Pons (tissue), 1 donor: ENCODE measurements at places on chromosomes 13 and 19.

DNA sequence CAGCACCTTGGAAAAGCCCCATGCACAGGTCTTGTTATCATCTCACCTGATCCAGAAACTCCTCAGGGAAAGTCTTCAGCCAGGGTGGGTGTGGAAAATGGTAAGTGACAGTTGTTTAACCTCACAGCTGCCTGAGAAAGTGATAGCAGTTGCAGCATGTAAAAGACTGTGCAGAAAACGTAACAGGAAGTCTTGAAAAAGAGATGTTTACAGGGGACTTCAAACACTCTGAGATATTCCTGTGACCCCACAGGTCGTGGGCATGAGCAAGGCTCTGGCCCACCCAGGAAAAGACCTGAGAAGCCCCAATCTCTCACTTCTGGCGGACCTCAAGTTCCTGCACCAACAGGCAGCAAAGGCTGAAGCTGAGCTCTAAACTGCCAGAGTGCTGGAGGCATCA is 826.9 kb downstream of the UQCRFS1 start:
- no peak for DNase-seq

DNA sequence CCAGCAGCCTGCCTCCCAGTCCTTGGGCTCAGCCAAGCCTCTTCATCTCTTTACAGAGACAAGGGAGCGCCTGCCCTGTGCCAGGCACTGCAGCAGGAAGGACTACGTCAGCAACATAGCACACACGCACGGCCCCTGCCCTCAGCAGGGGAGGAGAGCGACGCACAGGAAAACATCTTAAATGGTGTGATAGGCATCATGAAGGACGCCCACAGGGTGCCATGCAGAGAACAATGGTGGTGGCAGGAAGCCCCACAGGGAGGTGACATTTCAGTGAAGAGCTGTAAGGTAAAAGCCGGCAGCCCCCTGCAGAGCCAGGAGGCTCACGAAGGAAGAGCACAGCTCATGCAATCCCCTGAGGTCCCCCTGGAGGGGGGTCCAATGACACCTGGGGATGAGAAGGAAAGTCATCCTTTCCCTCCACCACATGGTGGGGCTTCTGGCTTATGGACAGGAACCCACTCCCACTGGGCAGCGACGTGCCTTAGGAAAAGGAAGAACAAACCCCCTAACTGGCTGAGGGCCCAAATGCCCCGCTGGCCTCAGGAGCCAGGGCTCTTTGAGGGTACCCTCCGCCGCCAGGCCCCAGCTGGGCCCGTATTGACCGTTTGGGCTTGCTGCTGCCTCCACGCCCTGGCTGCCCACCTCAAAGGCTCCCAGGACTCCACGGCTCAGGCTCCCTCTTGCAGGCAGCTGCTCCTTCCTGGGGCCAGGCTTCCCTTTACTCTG is 37.3 kb upstream of the C13orf42 start:
- no peak for DNase-seq

- DNase-seq = peak; percentile 75
These were observed 224.4 kb downstream of the LACC1 start for GRCh38 chr13:44104197-44104490.

- peak; percentile 53 for DNase-seq
These were observed 68.4 kb upstream of the TM9SF2 start for GRCh38 chr13:99432609-99433542.

- DNase-seq = peak; percentile 50
These were observed 30.8 kb downstream of the TMED1 start for GRCh38 chr19:10805065-10805757.

GRCh38 chr13:112346173-112346898 is 29.8 kb upstream of the SPACA7 start:
- no peak for DNase-seq

GRCh38 chr19:3084943-3085342 is 9.2 kb upstream of the GNA11 start:
- no peak for DNase-seq

DNA sequence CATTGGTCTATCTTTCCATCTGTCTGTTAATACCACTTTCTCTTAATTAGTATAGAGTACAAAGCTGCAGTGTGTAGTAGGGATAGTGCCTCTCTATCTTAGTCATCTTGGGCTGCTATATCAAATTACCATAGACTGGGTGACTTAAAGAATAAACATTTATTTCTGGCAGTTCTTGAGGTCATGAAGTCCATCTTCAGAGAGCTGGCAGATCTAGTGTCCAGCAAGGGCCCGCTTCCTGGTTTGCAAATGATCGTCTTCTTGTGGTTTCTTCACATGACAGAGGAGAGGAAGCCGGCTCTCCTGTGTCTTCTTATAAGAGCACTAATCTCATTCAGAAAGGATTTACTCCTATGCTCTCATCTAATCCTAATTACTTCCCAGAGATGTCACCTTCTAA is 6.1 kb downstream of the ZNF700 start:
- peak; percentile 54 for DNase-seq

- no peak for DNase-seq
These were observed 47.0 kb upstream of the C13orf46 start for GRCh38 chr13:114020750-114021463.

DNA sequence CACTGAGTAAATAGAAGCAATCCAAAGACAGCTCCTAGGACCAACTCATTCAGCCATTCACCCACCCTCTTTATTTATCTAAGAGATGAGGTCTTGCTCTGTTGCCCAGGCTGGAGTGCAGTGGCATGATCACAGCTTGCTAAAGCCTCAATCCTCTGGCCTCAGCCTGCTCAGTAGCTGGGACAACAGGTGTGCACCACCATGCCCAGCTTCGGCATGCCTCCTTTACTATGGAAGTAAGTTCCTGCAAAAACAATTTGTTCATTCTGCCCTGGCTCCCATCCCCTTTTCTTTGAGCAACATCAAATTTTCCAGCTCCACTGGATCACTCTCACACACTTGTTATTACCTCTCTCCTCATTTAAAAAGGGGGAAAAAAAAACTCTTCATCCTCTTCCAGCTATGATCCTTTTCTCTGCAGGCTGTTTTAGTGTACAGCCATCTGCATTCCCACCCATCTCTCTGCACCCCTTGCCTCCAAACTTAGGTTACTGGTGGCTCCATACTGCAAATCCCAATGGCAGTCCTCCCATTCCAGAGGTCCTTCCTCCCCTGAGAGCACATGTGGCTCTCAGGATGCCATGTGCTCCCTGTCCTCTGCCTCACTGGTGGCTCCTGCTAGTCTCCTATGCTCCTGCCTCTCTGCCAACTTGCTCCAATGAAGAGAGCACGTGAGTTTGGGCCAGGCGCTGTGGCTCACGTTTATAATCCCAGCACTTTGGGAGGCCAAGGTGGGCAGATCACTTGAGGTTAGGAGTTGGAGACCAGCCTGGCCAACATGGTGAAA is 2.2 kb downstream of the ELOF1 start:
- DNase-seq = no peak

- no peak for DNase-seq
These were observed 4.0 kb downstream of the NOP53 start for GRCh38 chr19:47749326-47749725.

- DNase-seq = no peak
These were observed 7.6 kb downstream of the SIGLECL1 start for GRCh38 chr19:51258165-51259160.

GRCh38 chr13:37715606-37716015 is 117.0 kb upstream of the POSTN start:
- DNase-seq = no peak

DNA sequence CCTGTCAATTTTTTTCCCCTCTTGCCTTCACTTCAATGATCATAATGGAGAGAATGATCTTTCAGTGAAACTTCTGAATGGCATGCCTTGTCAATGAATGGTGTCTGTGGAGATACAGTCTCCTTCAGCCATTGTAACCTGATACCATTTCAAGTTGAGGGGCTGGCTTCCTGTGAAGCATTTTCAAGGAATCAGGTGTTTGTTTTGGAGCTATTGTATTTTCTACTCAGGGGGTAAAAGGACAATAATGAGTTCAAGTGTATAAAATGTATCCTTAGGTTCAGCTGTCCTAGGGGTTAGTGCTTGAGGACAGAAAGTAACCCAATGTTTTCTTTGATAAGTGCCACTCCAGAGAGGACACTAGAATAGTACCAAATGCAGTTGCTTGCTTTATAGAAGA is 23.8 kb upstream of the CBY2 start:
- DNase-seq = no peak

- no peak for DNase-seq
These were observed 187.2 kb downstream of the DCT start for GRCh38 chr13:94292323-94292640.

GRCh38 chr13:104733427-104733826 is 1667.2 kb upstream of the SLC10A2 start:
- DNase-seq = no peak

DNA sequence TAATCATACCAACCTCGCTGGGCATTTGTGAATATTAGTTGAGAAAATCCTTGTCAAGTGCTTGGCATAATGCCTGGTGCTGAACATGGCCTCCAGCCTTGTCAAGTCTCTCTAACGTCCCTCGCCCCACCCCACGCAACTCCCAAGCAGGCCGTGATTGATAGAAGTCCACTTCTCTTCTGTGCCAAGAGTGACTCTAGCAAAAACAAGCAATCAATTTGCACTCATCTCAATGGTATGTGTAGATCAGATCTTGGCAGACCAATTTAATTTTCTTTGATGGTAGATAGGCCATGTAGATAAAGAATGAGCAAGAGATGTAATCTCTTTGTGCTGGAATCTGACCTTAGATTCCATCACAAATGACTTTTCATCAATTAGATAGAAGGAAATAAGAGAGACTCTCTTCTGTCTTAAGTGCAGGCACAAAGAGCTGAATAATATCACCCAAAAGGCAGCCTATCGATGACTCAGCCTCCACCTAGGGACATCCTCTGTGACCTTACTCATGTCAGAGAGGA is 31.0 kb upstream of the KATNAL1 start:
- no peak for DNase-seq

GRCh38 chr13:108787700-108788414 is 158.4 kb downstream of the MYO16 start:
- DNase-seq = peak; percentile 24

DNA sequence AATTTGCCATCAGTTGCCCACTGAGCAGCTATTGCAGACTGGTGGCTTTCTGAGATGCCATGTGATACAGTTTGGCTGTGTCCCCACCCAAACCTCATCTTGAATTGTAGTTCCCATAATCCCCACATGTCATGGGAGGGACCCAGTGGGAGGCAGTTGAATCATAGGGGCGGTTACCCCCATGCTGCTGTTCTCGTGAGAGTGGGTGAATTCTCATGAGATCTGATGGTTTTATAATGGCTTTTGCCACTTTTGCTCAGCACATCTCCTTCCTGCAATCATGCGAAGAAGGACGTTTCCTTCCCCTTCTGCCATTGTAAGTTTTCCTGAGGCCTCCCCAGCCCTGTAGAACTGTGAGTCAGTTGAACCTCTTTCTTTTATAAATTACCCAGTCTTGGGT is 34.8 kb upstream of the ANKRD10 start:
- DNase-seq = no peak

DNA sequence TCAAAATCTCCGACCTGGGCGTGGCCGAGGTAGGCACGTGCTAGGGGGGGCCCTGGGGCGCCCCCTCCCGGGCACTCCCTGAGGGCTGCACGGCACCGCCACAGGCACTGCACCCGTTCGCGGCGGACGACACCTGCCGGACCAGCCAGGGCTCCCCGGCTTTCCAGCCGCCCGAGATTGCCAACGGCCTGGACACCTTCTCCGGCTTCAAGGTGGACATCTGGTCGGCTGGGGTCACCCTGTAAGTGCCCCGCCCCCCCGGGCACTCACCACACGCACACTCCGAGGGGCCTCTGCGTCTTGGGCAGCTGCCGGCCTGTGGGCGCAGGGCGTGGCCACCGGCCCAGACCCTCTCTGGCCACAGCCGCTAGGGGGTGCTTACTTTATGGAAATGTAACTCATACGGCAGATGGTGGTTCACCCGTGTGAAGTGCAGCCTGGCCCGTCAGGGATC is 14.9 kb downstream of the STK11 start:
- no peak for DNase-seq

DNA sequence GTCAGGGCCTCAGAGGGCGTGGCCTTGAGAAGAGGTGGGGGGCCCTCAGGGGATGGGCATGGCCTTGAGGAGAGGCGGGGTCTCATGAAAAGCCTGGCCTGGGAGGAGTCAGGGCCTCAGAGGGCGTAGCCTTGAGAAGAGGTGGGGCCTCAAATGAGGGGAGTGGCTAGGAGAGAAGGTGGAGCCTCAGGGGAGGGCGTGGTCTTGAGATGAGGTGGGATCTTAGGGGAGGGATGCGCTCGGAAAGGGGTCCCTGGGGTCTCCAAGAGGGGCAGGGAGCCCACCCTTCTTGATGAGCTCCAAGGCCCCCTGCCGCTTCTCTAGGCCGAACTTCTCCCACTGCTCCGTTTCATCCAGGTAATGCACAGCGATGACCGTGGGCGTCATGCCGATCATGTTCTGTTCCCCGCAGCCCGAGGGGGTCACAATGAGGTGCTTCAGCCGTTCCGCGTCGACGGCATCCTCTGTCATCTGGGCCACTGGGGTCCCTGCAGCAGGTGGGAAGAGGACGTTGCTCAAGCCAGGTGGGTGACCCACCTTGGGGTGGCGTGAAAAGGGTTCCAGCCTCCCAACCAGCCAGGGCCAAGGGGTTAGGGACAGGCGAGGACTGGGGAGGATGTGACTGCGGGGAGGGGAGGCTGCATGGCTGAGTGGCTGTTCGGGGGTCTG is 24.3 kb upstream of the TNFSF14 start:
- no peak for DNase-seq
